ENCODE measurements at places on chromosomes 1 and 21. TPM values are rescaled to one million over a fixed set of nuclear protein-coding genes. Genes with fewer than 3 reads are reported as not detected.

Gene TXNDC12
- 77.5 TPM for total RNA-seq

GRCh38 chr1:218207194-218207593, 77.9 kb upstream of the RRP15 start:
- DNase-seq: no peak

GRCh38 chr1:198678301-198678836, 39.5 kb downstream of the PTPRC start:
- DNase-seq: no peak

Gene WLS
- total RNA-seq: 29.6 TPM

- DNase-seq: no peak
These were observed 289.7 kb downstream of the HHAT start for GRCh38 chr1:210618369-210618768.

Gene ANKRD65
- 1.9 TPM for total RNA-seq

GRCh38 chr21:33021667-33022066, 4.1 kb upstream of the OLIG2 start:
- no peak for DNase-seq

DNA sequence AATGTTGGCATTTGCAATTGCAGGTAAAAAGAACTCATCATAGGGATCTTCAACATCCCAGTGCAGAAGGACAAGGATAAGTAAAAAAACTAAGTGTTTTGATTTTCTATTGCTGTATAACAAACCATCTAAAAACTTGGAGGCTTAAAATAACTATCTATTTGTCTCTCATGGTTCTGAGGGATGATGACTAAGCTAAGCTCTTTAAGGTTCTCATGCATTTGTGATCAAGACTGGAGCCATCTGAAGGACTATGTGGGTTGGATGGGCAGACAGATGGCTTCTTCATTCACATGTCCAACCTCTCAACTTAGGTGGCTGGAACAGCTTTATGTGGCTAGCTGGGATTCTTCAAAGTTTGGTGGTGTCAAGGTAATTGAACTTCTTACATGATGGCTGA, 51.5 kb downstream of the RPL5 start:
- no peak for DNase-seq

- no peak for DNase-seq
These were observed 78.0 kb downstream of the SEC16B start for GRCh38 chr1:177891809-177892208.

DNA sequence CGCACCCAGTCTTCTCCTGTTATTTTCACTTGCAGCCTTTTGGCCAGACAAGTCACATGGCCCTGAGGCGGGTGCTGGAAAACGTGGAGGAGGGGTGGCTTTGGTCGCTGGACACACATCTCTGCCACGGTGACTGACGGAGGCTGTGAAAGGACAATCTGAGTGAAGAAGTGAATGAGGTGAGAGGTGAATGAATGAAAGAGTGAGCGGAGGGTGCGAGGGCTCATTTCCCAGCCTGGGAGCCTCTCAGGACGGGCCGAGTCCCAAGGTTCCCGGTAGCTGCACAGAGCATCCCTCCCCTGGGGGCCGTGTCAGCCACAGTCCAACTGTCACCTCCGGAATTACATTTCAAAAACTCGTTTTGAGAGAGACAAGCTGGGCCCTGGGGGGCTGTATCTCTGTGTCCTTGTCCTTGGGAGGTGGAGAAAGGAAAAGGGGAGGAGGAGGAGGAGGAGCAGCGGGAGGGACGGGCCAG, 89.6 kb downstream of the UBIAD1 start:
- no peak for DNase-seq

All from Panc1 (cell line).